ENCODE measurements at places on chromosomes 3 and 15.

DNA sequence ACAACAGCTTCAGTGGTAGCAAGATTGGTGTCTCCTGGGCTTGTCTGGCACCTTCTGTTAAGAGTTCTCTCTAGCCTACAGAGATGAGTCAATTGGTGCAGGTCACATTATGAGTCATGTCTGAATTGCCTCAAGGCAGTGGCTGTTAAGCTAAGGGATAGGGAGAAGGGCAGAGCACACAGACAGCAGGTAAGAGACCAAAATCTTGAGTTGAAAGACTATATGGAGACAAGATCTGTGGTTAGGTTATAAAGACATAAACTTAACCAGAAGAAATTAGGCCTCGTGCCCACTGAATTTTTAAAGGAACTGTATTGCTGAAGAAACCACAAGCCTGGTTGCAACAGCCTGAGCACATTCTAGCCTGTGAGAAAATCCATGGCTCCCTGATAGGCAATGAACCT, 19.2 kb upstream of the KPNA1 start:
- peak; percentile 64 for DNase-seq

- DNase-seq, result no peak
Observed at GRCh38 chr3:185764163-185764979, 60.5 kb downstream of the IGF2BP2 start.

DNA sequence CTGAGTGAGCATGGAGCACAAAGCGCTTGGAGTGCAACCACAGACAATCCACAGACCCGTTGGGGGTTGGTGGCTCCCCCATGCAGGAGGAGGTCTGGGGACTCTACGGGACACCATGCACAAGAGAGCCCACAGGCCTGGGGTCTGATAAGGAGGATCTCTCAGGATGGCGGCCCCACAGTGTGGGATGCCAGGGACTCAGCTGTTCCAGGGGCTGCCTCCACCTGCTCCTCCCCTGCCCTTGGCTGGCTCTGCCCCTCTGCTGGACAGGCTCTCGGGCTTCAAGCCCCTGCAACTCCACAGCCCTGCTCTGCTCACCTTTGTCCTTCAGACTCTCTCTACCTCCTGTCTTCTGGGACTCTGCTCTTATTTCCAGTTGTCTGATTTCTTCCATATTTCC, 184.5 kb upstream of the CHRNA7 start:
- no peak for DNase-seq

GRCh38 chr3:125594125-125594524, 1.2 kb downstream of the OSBPL11 start:
- DNase-seq, result no peak

DNA sequence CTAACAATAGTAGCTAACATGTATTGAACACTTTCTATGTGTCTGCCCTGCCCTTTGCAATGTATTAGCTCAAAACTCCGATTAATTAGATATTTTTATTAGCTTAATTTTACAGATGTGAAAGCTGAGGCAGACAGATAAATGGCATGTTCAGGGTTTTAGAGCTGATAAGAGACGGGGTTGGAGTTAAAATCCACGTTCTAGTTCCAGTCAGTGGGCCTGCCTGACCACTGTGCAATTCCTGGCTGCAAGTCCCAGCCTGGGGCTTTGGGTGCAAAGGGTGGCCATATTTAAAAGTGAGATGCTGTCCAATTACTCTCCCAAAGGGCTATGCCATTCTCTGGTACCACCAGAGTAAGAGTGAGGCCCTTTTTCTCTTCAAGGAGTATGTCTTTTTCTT, 33.2 kb downstream of the FOXL2 start:
- no peak for DNase-seq

GRCh38 chr15:76954744-76955143, 23.2 kb downstream of the RCN2 start:
- no peak for DNase-seq

- no peak for DNase-seq
Observed at GRCh38 chr3:115660646-115661337, 37.5 kb downstream of the GAP43 start.

DNA sequence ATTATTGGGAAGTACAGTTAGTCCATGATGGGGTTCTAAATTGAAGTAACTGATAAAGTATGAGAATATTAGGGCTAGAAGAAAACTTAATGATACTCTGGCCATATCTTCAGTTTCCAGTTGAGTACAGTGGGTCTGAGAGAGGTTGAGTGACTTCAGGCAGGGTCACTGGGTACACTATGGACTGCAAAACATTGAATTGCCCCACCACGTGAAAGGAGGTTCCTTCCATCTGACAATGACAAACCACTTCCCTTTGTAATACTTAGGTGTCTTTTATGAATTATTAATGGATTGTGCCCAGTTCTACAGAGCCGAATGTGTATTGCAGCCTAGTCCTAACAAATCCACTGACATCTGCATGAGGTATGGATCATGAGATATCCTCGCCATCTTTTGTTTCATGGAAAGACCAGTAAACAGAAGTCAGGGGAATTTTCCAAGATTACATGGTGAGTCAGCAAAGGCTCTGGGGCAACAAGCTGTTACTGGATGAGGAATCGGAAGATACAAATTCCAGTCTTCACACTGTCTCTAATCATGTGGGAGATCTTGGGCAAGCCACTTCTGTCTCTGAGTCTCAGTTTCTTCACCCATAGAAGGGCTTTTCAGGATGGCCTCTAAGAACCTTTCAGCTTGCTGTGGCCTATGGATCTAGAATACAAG, 66.5 kb upstream of the BCL6 start:
- DNase-seq, result peak; percentile 60

- no peak for DNase-seq
Observed at GRCh38 chr15:63402498-63403253, 21.0 kb upstream of the CA12 start.

DNA sequence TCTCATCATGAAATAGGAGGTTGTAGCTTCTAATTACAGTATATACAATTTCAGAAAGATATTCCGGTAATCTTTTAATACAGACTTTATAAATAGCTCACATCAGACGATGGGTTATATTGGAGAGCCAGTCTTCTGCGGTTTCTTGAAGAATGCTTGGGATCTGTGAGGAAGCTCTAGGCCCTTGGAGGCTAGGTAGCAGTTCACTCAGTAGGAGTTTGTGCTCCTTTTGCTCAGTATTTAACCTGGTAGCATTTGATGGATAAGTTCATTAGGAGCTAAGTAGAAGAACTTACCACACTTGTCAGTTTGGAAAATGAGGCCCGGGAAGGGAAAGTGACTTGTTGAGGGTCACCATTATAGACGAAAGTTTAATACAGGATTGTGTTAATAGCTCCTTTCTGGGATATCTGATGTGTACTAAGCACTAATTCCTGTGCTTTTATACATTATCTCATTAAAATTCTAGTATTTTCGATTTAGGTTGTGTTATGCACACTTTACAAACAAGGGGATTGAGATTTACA, 2.8 kb downstream of the FNDC3B start:
- DNase-seq, result no peak

DNA sequence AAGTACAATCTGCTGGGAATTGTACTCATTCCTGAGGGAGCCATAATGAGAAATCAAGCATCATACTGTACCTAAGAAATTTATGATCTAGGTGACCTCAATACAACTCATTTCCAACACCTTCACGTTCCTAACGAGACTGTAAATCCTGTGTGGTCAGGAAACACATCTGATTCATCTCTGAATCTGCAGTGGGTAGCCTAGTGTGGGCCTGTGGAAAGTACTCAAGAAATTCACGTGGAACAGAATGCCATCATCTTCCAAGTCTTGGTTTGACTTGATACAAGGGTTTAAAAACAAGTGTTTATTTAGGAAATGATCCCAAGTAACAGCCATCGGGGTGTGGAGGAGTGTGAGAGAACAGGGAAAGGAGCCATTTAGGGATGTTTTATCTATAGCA, 568.9 kb downstream of the EDEM1 start:
- DNase-seq, result no peak

DNA sequence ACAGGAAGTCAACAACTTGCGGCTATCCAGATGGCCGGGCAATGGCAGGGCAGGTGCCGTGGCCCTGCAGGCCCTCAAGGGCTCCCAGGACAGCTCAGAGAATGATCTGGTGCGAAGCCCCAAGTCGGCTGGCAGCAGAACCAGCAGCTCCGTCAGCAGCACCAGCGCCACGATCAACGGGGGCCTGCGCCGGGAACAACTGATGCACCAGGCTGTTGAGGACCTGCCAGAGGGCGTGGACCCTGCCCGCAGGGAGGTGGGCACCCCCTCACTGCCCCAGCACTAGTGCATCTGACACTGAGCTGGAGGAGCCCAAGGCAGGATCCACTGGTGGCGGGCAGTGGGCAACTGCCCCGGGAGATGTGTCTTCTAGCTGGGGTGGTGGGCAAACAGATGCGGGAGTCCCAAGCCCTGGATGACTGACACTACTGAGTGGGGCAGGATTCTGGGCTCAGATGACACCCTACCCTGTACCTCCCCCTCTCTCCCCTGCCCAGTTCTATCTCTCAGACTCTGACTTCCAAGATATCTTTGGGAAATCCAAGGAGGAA, 15.9 kb downstream of the VILL start:
- no peak for DNase-seq

DNA sequence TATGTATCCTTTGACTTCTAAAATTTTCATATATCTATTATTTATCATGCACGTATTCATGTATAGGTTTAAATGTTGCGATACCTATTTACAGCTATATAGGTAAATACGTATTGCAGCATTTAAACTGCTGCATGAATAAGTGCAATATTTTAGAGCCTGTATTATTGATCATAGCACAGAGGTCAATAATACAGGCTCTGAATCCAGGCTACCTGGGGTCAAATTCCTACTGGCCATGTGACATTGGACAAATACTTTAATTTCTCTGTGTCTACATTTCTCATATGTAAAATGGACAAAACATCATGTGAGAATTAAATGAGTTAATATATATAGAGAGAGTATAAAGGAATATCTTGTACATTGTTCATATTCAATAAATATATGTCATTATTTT, 352.9 kb upstream of the ROBO2 start:
- no peak for DNase-seq

- no peak for DNase-seq
Observed at GRCh38 chr3:179455954-179456353, 4.7 kb upstream of the GNB4 start.

GRCh38 chr15:29919380-29919881, 97.2 kb upstream of the TJP1 start:
- no peak for DNase-seq

GRCh38 chr3:112671930-112672715, 31.2 kb upstream of the CCDC80 start:
- DNase-seq, result peak; percentile 97

DNA sequence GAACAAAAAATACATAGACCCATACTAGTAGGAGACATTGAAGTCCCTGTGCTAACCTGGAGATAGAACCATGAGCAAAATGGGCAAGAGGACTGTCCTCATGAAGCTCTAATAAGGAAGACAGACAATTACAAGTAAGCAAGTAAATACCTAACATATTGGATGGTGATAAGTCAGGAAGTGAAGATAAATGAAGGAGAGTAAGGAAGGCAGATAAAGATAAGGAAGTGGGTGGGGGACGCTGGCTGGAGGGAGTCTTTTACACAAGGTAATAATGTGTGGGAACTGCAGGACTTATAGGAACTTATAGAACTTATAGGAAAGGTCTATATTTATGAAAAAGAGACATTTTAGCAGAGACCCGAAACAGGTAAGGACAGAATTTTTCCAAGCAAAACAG, 148.9 kb upstream of the ABI3BP start:
- DNase-seq, result no peak

- no peak for DNase-seq
Observed at GRCh38 chr3:73509816-73510215, 114.9 kb downstream of the PDZRN3 start.

GRCh38 chr15:80105595-80105994, 46.1 kb downstream of the ZFAND6 start:
- DNase-seq, result no peak

DNA sequence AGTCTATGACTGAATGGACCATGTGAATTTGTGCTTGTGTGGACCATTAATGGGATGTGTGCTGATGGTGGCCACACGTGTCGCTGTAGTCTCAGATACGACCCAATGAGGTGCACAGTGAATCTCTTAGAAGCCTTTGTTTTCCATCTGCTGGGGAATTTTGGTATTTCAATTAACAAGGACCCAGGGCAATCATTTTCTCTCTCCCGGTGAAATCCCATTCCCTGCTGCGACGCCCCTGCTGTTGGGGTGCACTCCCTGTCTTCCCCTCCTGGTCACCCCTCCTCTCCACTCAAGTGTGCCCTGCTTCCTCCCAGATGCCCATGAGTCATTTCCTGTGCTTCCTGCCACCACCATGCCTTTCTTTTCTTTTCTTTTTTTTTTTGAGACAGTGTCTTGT, 32.7 kb downstream of the EBLN2 start:
- no peak for DNase-seq

GRCh38 chr15:56815247-56815646, 81.9 kb upstream of the ZNF280D start:
- DNase-seq, result no peak

DNA sequence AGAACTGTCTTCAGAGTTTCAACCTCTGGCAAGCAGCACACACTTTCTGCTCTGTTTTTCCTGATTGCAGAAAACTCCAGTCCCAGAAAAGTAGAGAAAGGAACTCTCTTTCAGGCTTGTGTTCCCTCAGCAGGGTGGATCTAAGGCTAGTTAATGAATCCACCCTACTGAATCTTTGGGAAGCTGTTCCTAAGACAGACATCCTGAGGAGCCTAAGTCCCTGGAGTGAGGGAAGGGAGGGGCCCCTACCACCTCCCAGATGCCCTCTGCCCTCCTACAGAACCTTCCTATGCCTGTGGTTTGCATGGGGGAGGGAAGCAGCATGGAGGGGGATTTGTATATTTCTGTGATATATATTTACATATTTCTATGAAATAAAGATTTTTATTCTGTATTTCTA, 124.4 kb downstream of the ANO10 start:
- DNase-seq, result no peak

DNA sequence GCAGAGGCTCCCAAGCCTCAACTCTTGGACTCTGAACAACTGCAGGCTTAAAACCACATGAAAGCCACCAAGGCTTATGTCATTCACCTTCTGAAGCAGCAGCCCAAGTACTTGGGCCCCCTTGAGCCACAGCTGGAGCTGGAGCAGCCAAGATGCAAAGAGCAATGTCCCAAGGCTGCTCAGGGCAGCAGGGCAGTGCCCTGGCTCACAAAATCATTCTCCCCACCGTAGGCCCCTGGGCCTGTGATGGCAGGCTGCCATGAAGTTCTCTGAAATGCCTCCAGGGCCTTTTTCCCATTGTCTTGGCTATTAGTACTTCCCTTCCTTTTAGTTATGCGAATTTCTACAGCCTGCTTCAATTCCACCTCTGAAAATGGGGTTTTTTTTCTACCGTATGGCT, 83.4 kb downstream of the DCLK3 start:
- no peak for DNase-seq

DNA sequence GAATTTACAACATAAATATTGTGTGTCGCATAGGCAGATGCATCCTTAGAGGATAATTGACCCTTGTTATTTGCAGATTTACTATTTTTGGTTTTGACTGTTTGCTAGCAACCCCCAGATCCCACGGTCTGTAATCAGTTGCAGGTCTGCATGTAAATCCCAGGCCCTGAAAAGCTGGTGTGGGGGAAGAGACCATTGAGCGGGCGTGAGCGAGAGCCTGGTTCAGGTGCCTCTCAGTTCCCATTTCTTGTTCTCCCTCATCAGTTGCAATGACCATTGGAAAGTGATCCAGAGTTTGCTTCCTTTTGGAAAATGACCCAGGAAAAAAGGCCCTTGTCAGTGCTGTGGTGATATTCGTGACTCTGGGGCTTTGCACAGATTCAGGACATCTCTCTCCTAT, 238.9 kb downstream of the UACA start:
- DNase-seq, result no peak

All from non-pigmented ciliary epithelial cell (primary cell).